ENCODE measurements at places on chromosomes 3 and 15.

DNA sequence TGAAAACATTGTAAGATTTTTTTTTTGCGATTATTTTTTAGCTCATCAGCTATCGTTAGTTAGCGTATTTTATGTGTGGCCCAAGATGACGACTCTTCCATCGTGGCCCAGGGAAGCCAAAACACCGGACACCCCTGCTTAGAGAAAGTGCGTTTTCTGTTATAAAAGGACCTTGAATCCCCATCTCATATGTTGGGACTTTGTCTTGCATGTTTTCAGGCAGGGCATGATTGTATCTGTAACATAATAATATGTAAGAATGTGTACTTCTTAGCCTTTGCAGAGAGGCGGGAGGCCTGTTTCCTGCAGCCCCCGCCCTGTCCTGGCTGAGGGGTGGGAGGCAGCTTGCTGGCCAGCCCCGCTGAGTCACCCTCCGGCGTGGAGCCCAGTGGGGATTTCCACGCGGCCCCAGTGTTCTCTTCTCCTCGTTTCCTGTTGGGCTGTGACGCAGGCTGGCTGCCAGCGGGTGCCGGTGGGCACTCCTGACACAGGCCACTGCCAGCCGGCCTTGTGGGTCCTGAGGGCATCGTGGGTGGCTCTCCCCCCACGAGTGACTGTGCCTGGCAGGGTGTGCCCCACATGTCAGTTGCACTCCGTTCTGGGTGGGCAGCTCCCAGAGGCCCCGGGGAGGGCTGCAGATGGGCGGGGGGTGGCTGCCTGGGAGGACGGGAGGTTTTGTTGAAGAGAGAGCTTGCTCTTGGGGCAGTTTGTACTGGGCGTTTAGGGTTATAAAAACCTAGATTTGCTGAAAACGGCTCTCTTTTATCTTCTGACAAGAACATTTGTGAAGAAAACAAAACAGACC, 55.6 kb downstream of the SMAD3 start:
- peak; percentile 87 for DNase-seq

DNA sequence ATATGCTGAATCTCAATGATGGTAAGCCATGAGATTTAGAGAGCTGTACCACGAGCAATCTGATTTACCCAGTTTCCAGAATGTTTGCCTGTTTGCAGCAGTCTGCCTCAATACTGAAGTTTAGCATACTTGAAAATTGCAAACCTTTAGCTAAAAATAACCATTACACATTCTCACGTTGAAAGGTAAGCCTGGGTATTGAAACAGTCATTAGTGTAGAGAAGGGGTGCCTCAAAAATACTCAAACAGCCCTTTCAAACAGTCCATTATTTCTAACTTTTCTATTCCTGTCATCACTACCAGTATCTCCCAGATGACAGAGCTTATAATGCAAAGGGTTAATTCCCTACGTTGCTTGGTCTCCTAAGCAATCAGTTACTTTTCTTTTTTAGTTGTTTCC, 111.8 kb upstream of the MBNL1 start:
- no peak for DNase-seq

GRCh38 chr15:40307421-40308211, at the start of gene PLCB2:
Gene PLCB2 (minus strand): TSS chr15:40307935. CDS start chr15:40307672, 263 bp downstream.
- DNase-seq, result peak; percentile 42

DNA sequence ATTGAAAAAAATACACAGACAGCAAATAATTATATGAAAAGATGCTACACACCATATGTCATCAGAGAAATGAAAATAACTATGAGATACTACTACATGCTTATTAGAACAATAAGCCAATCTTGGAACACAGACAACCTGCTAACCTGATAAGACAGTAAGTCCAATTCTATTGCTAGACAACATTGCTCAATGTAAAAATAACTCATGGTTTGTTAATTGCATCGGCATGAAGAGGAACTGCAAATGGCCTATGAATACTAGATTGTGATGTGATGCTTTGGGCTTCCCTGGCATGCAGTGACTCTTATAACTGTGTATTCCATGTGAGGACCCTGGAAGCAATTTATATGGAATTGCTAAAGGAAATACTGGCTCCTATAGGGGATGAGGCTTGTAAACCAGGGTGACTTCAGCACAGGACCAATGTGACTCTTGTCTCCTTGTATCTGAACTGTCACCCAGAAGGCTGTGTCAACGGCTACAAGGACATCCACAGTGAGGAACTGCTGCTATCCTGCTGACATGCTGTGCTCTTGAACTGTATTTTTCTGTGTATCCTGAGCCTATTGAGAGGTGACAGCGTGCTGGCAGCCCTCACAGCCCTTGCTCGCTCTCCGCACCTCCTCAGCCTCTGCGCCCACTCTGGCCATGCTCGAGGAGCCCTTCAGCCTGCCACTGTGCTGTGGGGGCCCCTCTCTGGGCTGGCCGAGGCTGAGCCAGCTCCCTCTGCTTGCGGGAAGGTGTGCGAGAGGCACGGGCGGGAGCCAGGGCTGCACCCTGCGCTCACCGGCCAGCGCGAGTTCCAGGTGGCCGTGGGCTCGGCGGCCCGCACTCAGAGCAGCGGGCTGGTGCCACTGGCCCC, 385.7 kb downstream of the CNTN4 start:
- DNase-seq, result no peak

DNA sequence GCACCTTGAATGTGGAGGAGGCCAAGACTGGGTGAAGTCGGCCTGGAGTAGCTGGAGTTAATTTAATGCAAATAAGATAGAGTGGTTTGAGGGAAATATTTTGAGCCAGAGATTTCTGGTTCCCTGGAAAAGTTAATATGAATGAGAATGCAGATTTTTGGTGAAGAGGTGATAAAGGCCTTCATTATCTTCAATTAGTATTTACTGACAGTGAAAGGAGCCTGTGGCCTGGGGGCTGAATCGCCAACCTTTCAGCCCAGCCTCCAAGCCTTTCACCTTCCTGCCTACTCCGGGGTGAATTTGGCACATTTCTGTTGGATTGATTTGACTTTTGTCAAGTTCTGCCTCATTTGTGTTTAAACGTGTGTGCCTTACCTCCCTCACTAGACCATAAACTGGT, 147.8 kb downstream of the SOX2 start:
- DNase-seq, result no peak
